LNCaP clone FGC (cell line): ENCODE measurements at places on chromosomes 12 and 14.

GRCh38 chr12:131832321-131833231, 4.4 kb downstream of the MMP17 start:
- DNase-seq, result no peak

GRCh38 chr14:57085801-57086200, 182.9 kb downstream of the EXOC5 start:
- no peak for DNase-seq

GRCh38 chr12:49369411-49370145, 2.3 kb downstream of the SPATS2 start:
- no peak for DNase-seq

DNA sequence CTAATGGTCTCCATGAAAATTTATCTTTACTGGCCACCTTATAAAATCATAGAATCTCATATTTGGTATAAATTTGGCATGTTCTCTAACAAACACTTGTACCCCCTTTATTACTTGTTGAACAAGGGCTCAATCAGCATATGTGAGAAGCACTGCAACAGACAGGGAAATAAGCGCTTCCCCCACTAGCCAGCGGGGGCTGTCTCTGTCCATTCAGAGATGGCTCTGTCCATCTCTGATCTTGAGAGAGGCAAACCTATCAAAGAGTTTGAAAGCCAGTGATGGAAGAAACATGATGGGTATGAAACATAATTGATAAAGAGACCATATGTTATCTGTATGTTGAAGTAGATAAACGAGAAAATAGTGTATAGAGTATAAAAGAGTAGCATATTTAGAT, 326.8 kb downstream of the PDZRN4 start:
- no peak for DNase-seq

DNA sequence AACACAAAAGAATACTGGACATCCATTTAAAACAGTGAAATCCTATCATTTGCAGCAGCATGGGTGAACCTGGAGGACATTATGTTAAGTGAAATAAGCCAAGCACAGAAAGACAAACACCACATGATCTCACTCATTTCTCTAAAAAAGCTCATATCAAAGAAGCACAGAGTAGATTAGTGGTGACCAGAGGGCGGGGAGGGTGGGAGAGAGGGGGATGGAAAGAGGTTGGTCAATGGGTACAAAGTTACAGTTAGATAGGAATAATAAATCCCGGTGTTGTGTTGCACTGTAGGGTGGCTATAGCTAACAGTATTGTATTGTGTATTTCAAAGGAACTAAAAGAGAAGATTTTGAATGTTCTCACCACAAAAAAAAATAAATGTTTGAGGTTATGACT, 52.4 kb downstream of the DUSP6 start:
- no peak for DNase-seq

DNA sequence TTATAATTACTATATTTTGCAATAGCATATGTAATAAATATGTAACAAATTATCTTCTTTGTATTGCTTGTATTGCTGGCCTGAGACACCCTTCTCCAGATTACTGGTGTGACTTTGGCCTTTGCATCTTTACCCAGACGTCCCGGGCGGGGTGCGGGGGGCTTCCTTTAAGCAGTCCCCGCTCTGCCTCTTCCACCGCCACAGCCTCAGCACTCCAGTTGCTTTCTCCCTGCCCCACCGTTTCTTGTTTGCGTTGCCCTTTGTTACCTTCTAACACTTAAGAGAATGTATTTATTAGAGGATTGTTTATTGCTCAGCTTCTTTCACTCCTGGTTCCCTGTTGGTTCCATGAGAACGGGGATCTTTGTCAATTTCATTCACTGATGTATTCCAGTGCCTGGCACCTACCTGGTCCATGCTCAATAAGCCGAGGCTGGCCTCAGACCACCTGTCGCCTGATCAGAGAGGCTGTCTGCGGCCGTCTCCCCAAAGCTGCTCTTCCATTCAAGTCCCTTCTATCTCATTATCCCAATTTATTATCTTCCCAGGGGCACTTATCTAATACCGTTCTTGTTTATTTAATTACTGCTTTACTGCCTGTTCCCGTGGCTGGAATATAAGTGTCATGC, 100.5 kb upstream of the RFLNA start:
- DNase-seq, result no peak

GRCh38 chr12:104681012-104681690, 224.4 kb downstream of the CHST11 start:
- DNase-seq, result no peak

DNA sequence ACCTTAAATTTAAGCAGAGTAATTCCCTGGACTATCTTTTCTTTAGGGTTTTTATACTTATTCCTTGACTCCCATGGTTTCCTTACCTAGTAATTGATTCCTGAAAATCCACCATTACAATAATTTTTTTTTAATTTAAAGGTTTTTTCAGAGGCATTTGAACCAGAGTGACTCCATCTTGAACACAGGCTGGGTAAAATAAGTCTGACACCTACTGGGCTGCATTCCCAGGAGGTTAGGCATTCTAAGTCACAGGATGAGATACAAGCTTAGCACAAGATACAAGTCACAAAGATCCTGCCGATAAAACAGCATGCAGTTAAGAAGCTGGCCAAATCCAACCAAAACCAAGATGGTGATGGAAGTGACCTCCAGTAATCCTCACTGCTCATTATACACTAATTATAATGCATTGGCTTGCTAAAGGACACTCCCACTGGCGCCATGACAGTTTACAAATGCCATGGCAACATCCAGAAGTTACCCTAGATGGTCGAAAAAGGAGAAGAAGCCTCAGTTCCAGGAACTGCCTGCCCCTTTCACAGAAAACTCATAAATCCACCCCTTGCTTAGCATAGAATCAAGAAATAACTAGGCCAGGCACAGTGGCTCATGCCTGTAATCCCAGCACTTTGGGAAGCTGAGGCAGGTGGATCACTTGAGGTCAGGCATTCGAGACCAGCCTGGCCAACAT, 53.6 kb downstream of the SLC25A21 start:
- no peak for DNase-seq

- DNase-seq, result no peak
Measured at GRCh38 chr12:1122786-1123185, 131.8 kb downstream of the ERC1 start.

DNA sequence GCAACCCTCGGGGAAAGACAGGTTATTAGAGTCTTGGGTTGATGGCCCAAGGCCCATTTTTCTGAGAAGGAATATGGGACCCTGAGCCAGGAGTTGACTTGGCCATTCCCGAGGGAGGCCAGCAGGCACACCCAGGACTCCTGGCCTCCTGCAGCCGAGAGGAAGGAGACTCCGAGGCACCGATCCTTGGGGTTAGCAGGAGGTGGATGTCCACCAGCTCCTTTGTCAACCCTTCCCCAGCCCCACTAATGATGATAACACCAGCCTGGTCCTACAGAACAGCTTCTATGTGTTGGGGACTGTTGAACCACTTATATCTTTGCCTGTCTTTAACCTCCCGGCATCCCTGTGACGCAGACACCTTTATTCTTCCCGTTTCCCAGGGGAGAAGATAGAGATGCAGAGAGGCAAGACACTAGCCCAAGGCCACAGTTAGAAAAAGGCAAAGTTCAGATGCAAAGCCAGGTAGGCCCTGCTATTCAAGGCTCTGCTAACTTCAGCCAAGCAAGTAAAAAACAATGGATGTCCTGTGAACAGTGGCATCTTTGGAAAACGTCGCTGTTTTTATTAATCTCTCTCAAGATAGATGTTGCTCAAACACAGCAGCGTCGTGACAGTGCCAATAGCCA, 767.3 kb upstream of the TBX3 start:
- no peak for DNase-seq

DNA sequence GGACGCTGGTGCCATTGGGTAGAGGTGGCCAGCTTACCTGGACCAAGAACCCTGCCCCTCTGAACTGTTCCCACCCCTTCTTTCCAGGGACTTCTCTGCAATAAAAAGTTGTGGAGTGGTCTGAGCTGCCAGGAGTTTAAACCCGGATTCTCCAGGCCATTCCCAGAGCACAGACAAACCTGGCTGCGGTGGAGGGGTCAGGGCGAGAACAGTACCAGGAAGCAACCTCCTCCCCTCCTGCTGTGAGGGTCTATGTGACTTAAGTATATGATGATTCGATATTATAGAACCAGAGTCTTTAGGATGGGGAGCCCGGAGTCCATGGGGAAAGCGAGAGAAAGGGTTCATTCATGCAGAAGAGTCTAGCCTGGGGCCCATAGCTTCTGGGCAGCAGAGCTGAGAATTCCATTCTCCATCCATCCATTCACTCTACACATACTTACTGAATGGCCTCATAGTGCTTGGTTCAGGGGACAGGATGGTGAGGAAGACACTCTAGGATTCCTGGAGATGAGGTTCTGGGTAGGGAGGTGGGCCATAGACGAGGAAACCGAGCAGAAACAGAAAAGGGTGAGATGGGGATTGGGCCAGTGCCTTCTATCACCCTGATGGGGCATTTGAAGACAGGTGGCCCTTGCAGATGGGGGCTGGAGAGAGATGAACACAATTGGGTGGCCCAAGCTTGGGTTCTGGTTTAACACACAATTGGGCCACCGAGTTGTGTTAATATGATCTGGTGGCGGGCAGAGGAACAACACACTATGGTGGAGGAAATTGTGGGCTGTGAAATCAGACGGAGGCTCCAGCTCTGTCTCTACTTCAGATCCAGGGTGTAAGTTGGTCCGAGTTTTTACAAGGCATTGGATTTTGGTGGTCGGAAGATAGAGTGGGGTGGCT, 5.2 kb downstream of the KRT86 start:
- no peak for DNase-seq

GRCh38 chr14:66273261-66273832, 212.8 kb upstream of the CCDC196 start:
- DNase-seq, result no peak

- DNase-seq, result no peak
Measured at GRCh38 chr14:51644217-51644933, 7.3 kb upstream of the FRMD6 start.

DNA sequence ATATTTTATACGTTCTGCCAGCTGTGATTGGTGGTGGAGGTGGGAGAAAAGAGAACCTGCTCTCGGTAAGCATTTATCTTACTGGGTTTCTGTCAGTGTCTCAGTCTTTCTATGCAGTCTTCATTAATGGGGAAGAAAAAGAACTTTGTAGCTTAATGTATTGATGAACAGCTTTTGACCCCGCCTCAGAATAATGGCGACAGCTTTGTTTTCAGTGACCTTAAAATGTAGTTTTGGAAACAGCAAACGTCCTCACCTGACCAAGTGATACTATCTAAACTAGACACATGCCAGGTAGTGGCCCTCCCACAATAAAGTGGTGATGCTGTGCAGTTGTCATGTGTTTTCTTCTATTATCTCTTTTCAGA, 1.4 kb downstream of the DACT1 start:
- no peak for DNase-seq

DNA sequence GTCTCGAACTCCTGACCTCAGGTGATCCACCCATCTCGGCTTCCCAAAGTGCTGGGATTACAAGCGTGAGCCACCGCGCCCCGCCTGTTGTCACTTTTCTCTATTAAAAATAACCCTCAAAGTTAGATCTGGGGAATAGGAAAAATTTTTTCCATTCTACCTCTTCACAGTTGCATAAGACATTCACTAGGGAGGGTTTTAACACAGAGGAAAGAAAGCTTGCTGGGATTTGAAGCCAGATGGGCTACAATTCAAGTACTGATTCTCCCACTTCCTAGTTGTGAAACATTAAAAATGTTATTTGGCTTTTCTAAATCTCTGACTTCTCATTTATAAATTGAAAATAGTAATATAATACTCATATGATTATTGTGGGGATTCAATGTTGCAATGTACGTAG, 23.3 kb upstream of the SLC15A5 start:
- DNase-seq, result no peak

GRCh38 chr12:122022393-122023338, 982 bp downstream of the BCL7A start:
- DNase-seq, result no peak

- DNase-seq, result no peak
Measured at GRCh38 chr12:115049614-115050013, 365.6 kb upstream of the TBX3 start.

- DNase-seq, result no peak
Measured at GRCh38 chr12:104701756-104702155, 245.0 kb downstream of the CHST11 start.

DNA sequence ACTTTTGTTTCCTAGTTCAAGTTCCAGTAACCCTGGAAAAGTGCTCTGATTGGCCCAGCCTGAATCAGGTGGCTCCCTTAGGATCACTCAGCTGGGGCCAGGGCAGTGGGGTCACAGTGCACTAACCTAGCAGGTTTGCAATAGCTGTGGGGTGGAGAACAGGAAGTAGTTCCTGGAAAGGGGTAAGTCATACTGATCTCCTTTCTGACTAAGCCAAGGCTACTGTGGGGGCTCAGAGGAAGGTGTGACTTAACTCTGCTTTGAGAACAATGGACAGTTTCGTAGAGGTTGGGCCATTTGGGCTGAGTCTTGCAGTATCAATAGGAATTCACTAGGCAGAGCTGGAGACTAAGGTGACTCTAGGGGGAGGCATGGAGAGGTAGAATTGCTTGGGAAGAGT, 89.4 kb downstream of the KIF26A start:
- no peak for DNase-seq

GRCh38 chr12:123773375-123773774, 11.3 kb downstream of the DNAH10 start:
- no peak for DNase-seq

DNA sequence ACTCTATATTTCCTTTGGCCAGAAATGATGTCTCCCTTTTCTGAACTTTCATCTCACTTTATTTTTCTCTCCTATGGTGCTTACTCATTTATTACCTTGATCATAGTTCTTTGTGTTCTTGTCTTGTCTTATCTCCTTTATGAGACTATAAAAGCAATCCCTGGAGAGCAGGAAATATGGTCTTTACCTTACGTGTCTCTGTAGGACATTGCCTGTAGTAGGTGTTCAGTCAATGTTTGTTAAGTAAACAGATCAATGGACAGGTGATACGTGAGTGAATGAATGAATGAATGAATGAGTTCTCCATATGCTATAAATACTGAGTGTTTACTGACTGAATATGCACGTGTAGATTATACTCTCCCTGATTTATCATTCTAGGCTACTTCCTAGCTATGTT, 193.7 kb upstream of the HMGA2 start:
- peak; percentile 90 for DNase-seq

- DNase-seq, result peak; percentile 89
Measured at GRCh38 chr12:47105914-47106674, 26.3 kb upstream of the AMIGO2 start.

GRCh38 chr14:31968107-31968810, 108.8 kb upstream of the ARHGAP5 start:
- DNase-seq, result no peak

DNA sequence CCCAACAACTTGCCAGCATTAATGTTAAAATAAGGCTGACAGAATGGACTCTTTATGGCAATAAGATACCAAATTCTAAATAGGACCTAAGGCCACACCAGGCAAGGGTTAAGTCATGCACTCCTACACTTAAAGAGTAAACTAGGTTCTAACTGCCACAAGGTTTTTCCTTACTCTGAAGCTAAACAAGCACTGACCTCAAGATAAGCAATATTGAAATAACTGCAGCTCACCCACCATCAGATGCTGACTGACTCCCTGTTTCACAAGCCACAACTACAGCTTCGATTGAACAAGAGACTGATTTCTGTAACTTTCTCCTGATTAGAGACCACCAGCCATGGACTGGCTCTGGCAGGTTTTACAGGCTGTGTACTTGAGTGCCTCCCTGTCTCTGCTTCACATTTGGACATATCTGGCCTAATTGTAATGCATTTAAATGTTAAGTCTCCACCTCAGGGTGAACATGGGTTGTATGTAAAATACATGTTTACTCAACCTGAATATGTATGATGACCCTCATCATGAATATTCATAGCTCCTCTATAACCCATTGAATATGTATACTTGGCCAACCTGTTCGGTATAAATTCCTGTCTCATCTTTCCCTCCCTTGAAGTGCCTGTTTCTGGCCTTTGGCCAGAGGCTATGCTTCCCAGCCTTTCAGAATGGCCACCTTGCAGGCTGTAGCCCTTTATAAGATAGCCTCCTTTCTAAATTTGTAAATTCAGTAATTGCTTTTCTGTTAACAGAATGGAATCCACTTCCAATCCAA, 70.5 kb upstream of the DAAM1 start:
- DNase-seq, result no peak
